ENCODE measurements at places on chromosomes 5 and 9.
A peak's percentile ranks its signal among the peaks of the same experiment; 100 is the strongest.

DNA sequence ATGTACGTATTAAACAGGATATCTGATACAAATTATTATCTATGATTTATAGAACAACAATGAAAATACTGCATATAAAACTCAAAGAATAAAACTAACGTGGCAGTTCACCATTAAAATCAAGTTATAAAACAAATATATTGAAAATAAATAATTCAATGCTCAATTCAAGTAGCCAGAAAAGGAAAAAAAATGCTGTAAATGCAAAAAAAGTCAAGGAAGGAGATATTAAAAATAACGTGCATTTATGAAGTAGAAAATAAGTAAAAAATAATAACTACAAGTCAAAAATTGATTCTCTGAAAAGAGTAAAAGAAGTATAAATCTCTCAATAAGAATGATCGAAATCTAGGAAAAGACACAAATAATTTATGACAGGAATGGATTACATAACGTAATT is 460.5 kb upstream of the CD180 start:
- no peak for DNase-seq

- no peak for DNase-seq
These were observed 53.2 kb upstream of the ITGA1 start for GRCh38 chr5:52734557-52734956.

DNA sequence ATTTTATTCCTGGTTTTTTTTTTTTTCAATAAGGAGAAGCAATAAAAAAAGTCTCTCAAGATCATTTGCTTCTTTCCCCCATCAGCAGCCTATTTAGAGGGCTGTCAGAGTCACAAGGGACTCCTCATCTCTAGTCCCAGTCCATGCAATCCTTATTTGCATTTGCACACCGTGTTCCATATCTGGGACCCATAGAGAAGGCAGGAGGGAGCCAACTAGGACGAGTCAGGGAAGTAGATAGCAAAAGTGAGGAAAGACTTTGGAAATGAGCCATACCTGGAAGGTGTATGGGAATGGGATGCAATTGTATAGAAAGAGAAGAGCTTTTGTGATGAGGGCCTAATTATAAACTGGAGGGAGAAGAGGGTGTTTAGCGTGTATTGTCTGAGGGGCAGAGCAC is 160.0 kb downstream of the PIK3R1 start:
- DNase-seq = peak; percentile 7

DNA sequence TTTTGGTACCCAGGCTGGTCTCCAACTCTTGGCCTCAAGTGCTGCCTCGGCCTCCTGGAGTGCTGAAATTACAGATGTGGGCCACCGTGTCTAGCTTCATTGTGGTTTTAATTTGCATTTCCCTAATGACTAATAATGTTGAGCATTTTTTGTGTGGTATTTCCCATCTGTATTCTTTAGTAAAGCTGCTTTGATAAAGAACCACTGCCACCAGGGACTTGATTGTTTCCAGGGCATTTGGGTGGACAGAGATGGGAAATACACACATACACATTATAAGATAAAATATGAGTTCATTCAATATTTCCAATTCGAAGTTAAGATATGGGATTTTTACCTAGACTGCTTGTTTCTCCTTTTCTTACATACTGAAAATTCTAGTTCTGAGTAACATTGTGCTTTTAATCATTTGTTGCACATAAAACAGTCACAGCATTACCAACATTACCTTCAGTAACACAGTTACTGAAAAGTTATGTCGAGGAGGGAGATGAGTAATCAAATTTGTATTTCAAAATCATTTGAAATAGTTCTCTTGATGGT is 28.9 kb downstream of the HABP4 start:
- DNase-seq = no peak

Measured in DMS79 treated with DMSO at 0.1 percent for 48 hours (cell line).